Choroid plexus epithelial cell (primary cell): ENCODE measurements at places on chromosomes 2 and 18.

DNA sequence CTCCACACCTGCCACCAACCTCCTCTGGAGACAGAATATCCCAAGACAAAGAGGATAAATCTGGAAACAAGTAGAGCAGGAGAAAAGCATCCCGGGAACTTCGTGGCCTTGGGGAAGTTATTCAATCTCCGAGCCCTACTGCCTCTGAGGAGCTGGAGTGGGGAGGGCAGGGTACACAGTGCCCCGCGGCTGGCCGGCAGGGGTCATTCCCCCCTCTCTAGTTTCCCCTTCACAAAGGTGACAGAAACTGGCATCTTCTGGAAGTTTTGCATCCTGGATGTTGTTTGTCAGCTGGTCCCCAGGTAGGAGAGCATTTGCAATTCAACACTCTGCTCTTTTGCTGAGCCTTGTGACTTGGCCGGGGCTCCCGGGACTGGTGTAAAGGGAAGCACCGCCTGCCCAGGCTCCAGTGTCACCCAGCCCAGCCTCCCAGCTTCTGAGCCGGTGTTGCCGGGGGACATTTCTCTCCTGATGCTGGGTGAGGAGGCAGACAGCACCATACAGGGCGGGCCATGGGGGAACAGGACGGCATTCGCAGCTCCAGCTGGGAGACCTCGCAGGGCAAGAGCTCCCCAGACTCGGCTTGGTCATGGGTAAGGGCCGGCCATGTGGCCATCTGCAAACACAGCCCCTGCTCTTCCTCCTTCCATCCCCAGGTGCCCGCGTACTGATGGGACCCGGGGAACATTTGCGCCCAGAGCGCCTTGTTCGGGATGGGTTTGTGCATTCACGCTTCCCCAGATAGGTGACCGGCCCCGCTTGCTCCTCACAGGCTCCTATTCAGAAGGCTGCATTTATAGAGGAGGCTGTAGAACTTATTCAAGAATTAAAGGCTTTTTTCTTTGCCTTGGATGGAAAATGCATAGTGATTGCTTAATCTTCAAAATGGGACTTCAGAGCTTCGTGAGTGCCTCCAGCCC lies 7.4 kb upstream of the NTSR2 start:
- no peak for DNase-seq

- peak; percentile 62 for DNase-seq
Observed at GRCh38 chr18:33761363-33761762, 183.3 kb downstream of the ASXL3 start.

DNA sequence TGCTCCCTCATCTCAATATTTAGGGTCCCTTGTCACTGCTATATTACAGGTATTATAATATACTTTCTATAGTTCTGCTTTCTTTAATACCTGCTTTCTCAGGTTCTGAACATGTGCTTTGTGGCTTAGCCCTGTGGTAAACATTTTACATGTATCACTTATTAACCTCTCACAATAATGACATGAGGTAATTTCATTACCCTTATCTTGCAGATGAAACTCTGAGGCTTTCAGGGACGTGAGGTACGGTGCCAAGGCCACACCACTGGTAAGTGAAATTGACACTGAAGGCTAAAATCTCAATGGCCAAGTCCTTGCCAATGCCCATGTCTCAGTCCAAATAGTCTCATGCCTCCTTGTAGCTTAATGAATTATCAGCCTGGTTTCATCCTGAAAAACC lies 21.7 kb downstream of the LINC00305 start:
- DNase-seq, result no peak

DNA sequence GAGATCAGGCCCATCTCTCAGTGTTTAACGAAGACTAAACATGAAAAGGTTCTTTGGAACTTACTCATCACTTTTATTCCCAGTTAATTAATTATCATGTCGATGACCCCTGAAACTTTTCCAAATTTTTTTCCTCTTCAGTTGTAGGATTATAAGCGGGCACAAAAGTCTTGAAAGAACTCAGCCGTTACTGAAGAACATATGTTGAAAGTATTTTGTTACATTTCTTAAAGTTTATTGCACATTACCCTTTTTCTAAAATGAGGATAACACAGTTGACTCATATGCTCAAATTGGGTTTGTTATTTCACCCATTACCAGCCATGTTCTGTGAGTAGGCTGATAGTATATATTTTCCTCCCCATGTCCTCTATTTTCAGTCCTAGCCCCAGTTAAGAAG lies 75.9 kb upstream of the COL3A1 start:
- no peak for DNase-seq

DNA sequence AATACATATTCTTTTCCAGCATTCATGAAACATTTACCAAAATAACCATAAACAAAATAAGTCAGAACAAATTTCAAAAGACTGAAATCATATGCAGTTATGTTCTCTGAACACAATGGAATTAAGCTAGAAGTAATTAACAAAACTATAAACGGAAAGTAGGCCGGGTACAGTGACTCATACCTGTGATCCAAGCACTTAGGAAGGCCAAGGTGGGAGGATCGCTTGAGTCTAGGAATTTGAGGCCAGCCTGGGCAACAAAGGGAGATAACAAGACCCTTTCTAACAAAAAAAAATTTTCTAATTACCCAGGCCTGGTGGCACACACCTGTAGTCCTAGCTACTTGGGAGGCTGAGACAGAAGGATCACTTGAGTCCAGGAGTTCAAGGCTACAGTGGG lies 14.9 kb downstream of the ATAD2B start:
- peak; percentile 8 for DNase-seq
